CD4-positive, alpha-beta T cell treated with Interferon gamma for 1 hour (primary cell): ENCODE measurements at places on chromosomes 5 and 9.

GRCh38 chr5:14599476-14600127 is 18.0 kb downstream of the OTULINL start:
- DNase-seq = no peak

- no peak for DNase-seq
Observed at GRCh38 chr5:157594675-157595459, 19.3 kb upstream of the ADAM19 start.

- DNase-seq = no peak
Observed at GRCh38 chr5:159456722-159457465, 126.6 kb upstream of the IL12B start.

GRCh38 chr9:133468777-133469421 is 9.1 kb downstream of the CACFD1 start:
- no peak for DNase-seq

DNA sequence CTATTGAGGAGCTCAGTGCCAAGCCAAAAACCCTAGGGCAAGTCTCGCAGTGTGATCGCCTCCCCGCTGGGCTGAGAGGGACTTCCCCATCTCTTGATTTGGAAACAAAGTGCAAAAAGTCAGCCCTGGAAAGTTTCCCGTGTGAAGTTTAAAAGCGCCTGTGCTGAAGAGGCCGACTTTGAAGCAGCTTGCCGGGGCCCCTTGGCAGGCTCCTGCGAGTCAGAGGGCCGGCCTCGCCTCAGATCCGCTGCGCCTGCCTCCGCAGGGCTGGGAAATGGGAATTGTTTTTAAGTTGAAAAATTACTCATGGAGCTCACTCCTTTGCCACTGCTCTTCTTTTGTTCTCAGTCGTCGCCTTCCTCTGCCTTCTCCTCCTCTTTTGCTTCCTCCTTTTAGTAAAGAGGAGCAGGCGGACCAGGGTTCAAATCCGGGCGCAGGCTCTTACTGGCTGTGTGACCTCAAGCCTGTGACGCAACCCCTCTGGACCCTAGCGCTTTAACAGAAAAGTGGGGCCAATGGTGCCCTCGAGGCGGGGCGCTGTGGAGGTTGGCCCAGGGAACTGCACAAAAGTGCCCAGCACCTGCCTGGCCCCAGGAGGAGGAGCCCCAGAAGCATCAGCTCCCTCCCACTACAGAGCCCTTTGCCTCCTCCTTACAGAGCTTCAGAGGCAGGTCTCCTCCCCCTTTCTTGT is 14.7 kb upstream of the LHX2 start:
- peak; percentile 10 for DNase-seq

- DNase-seq = no peak
Observed at GRCh38 chr5:114822863-114823262, 346.8 kb downstream of the TRIM36 start.

- no peak for DNase-seq
Observed at GRCh38 chr5:23864786-23865185, 357.4 kb downstream of the PRDM9 start.

- DNase-seq = no peak
Observed at GRCh38 chr9:123425261-123425821, 69.3 kb downstream of the CRB2 start.

- no peak for DNase-seq
Observed at GRCh38 chr9:15307523-15307841, 466 bp upstream of the TTC39B start.

DNA sequence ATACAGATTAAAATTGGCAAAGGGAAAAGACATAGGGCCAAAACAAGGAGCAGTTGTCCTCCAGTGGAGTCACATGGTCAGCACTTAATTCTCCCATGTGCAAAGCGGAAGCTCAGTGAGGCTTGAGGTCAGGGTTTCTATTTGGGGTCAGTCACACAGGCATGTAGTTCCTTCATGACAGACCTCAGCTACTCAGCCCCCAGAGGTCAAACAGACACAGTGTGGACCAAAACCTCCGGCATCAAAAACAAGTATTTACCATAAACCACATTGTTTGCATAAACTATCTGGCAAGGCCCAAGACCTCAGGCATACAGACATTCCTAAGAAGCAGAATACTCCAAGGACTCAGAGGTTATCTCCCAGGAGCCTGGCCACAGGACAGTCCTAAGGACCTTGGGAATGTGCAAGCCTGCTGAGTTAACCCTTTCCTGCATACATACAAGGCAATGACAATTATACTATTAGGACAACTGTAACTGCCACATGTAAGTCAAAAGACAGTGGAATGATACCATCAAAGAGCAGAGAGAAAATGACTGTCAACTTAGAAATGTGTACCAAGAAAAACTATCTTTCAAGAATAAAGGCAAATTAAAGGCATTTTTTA is 28.7 kb upstream of the FNIP1 start:
- no peak for DNase-seq

DNA sequence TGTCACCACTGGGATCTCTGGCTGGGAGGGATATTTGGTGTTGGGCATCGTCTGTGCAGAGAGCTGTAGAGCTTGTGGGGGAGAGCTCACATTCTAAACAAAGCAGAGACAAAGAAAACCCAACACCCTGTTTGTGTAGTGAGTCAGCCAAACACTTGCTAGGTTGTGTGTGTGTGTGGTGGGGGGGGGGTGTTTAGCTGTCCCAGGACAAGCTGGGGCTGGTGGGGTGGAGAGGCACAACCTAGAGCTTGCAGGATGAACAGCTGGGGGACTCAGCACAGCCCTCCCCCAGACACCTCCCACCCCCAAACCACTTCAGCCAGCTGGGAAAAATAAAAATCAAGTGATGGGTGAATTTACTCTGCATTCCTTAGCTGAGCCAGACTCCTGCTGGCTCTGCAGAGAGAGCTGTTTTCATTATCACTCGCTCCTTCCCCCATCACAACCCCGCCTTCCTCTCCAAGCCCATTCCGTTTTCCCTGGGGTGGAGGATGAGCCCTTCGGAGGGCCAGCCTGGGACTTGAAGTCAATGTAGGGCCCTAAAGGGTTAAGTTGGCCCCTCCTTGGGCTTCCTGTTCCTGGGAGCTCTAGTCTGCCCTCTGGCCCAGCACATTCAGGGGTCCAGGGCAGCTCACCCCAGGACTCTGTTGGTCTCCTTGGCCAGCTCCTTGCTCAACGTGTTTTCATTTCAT is 2.6 kb downstream of the OLFML2A start:
- no peak for DNase-seq

- peak; percentile 4 for DNase-seq
Observed at GRCh38 chr9:83583151-83584014, 39.6 kb upstream of the IDNK start.

DNA sequence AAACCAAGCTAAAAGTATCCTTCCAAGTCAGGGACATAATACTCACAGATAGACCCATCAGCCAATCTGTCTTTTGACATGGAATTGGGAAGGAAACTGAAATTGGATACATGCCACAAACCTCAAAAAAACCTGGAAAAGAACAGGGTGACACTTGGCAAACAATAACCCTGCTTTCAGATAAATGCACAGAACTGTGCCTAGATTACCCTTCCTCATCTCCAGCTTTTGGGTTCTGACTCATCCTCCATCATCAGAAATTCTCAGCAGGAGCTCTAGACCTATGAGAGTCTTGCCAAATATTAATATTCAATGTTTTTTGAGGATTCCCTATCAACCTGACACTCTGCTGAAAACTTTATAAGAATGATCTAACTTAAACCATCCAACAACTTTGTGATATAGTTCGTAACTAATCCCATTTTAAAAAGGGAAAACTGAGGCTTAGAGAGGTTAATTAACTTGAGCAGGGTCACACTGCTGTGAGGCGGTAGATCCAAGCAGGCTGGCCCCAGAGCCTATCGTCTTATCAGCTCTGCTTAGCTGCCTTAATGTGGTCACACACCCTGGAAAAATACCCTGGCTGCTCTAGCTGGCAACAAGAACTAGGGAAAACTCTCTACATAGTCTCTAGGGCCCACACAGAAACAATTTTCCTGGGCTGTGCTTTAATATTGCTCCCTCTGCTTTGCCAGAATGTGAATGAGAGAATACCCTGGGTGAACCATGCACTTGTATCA is 157.0 kb upstream of the TRPC7 start:
- DNase-seq = no peak

DNA sequence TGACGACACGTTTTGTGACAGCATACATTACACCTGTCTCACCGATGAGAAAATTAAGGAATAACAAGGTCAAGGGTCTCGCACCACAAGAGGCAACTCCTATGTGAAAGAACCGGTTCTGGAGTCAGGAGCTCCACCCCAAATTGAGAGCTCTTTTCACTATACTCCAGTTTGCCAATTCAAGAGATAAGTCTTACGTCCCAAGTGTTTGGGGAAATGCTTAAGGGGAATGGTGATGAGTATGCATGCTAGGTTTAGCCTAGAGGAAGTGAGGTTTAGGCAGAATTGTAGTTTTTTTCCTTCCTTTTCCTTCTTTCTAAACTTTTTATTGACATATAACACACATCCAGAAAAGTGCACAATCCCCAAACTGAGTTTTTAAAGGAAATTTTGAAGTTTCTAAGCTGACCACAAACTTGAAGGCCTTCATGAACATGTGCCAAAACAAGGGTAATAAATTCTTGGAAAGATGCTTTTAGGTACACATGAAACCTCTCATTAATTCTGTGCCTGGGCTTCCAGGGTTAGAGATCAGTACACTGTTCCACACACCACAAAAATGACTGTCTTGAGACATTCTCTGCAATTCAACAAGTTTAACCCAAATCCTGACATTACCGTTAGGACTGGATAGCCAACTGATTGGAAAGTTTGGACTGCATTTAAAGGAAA is 127.6 kb upstream of the SLC1A3 start:
- no peak for DNase-seq

DNA sequence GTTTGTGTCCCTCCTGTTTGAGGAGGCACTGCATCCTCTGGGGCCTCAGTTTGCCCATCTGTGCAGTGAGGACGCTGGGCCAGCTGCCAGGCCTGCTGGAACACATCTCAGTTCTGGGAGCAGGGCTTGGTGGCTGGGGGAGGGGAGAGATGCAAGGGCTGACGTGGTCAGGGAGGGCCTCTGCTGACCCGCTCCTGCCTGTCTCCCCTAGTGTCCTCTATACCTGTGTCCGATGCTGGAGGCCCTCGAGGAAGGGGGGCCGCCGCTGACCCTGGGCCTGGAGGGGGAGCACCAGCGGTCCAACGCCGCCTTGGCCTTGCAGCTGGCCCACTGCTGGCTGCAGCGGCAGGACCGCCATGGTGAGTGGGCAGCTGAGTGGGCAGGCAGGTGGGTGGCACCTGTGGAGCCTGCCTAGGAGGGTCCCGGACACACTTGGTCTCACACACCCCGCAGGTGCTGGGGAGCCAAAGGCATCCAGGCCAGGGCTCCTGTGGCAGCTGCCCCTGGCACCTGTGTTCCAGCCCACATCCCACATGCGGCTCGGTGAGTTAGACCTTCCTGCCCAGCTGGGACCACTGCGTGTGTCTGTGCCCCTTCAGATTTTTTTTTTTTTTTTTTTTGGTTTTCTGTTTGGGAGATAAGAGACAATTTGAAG is 5.8 kb downstream of the FPGS start:
- no peak for DNase-seq

- no peak for DNase-seq
Observed at GRCh38 chr9:107172979-107173347, 110.1 kb upstream of the RAD23B start.

DNA sequence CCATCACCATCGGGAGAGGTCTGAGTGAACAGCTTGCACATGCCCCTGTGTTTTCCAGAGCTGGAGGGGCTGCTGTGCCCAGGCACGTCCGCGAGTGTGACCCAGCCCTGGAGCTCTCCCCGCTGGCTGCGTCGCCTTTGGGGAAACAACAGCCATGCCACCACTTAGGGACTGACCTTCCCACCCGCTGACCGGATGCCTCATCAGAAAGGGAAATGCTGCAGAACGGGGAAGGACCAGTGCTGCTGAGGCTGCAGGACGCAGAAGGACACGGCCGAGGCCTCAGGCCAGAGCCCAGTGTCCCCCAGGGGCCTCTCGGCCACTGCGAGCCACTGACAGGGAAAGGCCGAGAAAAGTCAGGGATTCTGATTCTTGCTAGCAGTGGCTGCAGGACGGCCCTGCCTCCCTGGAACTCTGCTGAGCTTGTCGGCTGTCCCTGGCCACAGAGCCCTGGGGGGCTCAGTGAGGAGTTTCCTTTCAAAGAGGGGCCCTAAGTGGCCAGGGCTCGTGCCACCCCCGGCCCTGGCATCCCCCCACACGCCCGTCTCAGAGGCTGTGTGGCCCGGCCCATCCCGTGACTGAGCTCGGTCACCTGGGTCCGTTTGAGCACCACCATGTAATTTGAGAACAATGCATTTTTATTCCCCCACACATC is 130.8 kb downstream of the ZNF354C start:
- no peak for DNase-seq

DNA sequence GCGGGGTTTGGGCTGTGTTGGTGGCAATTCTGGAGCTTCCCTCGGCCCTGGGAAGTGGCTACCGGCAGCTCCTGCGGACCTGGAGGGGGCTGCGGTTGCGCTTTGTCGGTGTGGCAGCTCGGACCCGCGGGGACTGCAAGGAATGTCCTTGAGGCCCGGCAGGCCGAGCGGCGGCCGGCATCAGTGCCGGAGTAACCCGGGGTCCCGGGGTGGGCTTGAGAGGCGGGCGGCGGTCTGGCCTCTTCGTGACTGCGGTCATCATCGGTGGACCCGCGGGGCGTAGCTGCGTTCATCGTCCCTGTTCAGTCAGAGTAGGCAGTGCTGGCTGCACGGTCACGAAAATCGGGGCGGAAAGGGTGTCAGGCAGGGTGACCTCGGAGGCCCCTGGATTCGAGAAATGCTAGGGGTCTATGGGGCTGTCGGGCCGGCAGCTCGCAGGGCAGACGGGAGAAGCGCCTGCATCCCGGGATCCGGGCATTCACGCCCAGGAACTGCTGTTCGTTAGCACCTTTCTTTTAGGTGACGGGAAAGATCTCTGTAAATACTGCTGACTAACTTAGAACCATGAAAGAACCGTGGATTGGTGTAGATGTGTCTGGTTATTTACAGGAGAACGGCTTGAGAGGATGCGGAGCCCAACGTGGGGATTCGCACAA is 474 bp downstream of the HMGCR start:
- peak; percentile 12 for DNase-seq

DNA sequence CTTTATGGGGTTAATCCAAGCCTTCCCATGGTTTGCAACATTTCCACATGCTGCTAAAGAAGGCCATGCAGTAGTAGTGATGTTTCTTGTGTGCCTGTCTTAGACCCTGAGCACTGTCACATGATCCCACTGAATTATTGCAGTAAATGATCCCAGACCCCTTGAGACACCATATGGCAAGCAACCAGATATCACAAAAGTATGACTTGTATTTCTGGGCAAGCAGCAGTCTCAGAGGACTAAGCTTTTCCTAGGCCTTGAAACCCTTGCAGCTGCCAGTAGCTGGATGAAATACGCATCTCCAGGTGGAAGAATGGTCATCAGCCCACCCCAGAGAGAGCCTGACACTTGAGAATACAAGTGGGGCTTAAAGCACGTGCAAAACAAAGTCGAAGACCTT is 41.8 kb downstream of the CDO1 start:
- no peak for DNase-seq

GRCh38 chr9:137298401-137299202 is 3.5 kb downstream of the NRARP start:
- no peak for DNase-seq
